ENCODE measurements at places on chromosomes 4 and X. TPM values are rescaled to one million over a fixed set of nuclear protein-coding genes. Genes with fewer than 3 reads are reported as not detected.
A peak's percentile ranks its signal among the peaks of the same experiment; 100 is the strongest.

GRCh38 chr4:67475155-67475554 lies 70.1 kb downstream of the CENPC start:
- no peak for DNase-seq

DNA sequence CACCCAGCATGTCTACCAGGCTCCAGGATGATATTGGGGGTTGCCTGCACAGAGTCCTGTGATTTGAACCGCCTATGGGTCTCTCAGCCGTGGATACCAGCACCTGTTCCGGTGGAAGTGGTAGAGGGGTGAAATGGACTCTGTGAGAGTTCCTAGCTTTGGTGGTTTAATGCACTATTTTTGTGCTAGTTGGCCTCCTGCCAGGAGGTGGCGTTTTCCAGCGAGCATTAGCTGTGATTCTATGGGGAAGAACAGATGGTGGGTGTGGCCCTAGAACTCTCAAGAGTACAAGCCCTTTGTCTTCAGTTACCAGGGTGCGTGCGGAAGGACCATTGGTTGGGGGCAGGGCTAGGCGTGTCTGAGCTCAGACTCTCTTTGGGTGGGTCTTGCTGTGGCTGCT lies 316.9 kb upstream of the AMOT start:
- DNase-seq: no peak

GRCh38 chr4:55857586-55857985 lies 4.1 kb downstream of the EXOC1 start:
- no peak for DNase-seq

- DNase-seq: no peak
Observed at GRCh38 chr4:38820329-38821061, 15.9 kb upstream of the TLR1 start.

DNA sequence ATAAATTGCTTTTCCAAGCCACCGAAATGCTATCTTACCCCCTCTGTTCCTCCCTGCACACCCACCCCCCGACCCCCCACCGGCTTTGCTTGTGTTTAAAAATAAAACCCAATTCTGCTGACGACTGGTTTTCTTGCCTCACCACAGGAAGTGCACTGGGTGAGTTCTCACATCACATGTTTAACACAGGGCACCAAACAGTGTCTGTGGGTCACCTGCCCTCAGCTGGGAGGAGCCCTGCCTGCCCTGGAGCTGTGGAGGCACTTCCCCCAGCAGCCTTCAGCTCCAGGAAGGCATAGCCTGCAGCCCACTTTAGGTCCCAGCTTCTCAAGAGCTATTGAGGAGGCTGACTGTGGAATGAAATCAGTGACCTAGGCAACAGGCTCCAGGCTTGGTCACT lies 8.8 kb downstream of the TMEM255A start:
- DNase-seq: no peak

DNA sequence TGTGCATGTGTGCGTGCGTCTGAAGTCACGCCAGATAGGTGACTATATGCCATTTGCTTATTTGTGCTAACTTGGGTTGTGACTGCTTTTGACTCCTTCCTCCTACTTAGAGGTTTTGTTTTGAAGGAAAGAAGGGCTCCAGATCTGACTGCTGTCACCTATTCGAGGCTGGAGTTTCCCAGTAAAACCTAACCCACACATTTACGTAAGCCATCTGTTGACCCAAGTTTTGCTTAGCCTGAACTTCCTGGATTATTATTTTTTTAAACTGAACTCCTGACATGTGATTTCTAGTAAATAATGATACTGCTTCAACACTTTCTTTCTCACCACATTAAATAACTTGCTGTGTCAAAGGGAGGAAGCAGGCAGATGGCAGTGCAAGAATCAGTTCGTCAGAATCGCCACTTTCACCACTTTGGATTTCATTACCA lies 41.5 kb downstream of the DTHD1 start:
- DNase-seq: no peak

GRCh38 chr4:17090063-17090462 lies 191.6 kb upstream of the LDB2 start:
- DNase-seq: no peak

GRCh38 chr4:186948361-186949242 lies 224.9 kb upstream of the FAT1 start:
- no peak for DNase-seq

DNA sequence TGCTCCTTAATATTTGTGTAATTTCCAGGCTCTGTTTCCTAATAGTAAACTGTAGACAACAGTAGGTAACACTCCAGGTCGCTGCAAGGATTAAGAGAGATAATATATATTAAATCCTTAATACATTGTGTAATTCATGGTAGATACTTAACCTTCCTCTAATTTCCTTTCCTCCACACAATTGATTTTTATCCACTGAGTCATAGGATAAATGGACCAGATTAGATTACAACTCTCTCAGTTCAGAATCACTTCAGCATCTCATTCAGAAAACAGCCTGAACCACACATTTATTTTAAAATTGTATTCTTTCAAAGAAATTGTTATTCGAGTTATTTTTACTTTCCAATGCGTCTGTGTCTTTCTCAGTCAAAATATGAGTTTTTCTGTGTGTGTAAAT lies 17.1 kb downstream of the GK2 start:
- DNase-seq: no peak

The CABS1 gene
- total RNA-seq: not detected

The CORIN gene
- 0.42 TPM for total RNA-seq

DNA sequence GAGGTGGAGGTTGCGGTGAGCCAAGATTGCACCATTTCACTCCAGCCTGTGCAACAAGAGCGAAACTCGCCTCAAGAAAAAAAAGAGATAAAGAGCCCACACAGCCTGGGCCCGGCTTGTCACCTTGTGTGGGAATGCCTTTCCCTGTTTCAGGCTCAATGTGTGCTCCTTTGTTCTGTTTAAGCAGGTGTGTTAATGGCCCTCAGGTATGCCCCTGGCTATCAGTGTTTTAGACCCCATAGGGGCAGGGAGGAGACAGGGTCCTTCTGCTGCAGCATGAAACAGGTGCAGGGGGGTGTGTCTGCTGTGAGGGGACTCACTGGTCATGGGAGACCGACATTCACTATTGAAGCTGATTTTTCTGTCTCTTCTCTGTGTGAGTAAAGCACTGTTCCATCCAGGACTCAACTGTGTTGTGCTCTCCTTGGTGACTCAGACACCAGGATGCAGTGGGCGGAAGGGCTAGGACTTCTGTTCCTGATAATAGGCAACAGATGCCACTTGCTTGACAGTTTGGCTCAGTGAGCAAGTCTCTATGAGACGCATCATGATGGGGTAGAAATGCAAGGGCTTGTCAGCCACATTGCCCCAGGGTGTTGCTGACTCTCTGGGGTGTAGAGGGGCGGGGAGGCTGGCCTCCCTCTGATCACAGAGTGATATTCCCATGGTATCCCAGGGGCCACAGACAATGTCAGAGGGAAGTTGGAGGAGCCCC lies 15.6 kb upstream of the LAP3 start:
- DNase-seq: no peak

GRCh38 chr4:111963158-111963700 lies 182.0 kb upstream of the FAM241A start:
- no peak for DNase-seq

DNA sequence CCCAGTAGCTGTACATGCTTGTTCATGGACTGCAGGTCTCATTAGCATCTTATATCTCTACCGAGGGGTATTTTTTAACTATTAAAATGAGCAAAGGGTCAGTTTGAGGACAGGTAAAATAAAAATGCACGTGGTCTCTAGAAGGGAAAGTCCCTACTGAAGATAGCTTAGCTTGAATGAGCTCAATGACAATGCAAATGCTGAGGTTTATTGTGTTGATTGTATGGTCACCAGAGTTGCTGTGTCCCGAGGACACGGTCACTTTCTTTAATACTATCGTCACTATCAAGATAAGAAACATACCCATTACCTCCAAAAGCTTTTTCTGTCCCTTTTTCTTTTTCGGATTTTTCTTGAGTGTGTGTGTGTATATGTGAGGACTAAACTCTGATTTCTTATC lies 250.5 kb upstream of the PRKX start:
- DNase-seq: no peak

DNA sequence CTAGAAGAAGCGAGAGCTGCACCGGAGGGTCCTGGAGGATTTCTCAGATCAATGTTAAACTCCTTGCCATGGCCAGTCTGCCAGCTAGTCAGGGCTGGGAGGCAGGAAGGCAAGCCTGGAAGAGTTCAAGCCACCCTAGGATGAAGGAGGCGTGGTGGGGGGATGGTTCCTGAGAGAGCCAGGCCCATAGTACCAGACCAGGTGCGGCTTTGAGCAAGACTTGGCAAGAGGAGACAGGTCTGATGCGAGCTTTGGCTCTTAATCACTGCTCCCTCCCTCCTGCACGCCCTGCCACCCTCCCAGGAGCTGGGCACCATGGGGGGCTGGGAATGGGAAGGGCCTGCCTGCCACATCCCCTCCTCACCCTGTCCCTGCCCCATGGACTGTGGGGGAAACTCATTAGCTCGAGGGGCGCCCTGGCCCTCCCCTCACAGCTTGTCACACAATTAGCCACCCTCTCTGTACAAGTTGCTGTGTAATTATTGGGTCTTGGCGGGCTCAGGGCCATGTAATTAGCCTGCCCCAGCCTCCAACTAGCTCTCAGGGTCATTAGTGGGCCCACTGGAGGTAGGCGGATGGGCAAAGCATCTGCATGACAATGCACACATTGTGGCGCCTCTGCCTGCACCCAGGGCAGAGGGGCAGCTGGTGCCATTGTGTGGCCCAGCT lies 50.3 kb downstream of the EFNB1 start:
- no peak for DNase-seq

DNA sequence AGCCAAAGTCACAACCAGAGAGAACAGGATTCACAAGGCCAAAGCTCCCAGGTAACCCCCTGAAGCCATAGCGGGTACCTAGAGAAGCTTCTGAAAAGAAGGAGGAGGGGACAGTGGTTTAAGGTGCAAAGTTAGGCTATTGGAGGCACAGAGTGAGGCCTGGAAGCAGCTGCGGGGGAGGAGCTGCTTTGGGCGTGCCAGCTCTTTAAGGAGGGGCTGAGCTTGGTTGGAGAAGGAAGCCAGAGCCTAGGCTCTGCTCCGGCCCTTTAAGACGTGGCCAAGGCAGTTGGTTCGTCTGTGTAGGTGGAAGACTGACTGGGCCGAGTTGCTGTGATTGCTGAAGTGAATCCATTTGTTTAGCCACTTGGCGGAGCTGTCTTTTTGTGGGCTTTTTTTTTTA lies 1.5 kb downstream of the KLF8 start:
- peak; percentile 52 for DNase-seq

The EVC gene
- 108 TPM for total RNA-seq

DNA sequence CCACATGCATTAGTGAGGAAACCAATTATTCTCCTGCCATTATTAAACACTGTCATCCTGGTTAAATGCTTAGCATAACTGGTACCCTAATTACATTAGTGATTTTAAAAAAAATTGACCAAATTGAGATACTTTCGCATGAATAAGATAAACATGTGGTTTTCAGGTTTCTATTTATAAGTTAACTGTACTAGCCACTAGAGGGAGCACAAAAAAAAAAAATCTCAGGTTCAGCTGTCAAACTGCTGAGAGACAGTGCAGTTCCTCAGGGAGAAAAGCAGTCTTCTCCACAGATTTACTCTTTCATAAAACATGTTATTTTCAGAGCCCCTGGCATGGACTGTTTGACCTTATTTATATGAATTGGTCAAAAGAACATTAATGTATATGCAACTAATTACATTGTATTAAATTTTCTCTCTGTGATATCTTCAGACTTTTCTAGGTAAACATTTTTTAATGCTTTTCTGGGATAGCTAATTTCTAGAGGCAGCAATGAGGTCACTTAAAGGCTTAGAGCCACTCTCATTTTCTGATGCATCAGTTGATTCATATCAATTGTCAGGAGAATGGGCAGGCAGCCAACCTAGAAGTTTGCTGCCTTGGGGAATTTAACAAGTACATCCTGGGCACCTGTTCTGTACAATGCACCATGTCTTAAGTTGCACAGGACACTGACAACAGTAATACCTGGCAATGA lies 167.5 kb downstream of the CDS1 start:
- DNase-seq: no peak

DNA sequence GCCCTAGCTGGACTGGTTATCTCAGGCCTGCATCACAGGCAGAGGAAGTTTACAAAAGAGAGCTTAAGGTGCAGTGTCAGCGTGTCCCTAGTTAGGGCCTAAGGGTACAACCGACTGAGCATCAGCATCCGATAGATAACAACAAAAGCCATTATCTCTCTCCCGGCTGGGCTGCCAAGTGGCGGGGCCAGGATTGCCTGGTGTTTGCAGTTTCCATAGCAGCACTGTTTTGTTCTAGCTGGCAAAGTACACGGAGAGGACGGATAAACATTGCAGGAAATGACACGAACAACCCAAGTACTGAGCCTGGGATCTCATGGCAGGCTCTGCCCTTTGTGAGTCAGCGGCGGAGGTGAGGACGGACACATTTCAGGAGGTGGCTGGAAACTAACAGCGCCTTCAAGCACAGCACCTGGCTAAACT lies 104.7 kb upstream of the NOCT start:
- DNase-seq: peak; percentile 55

The C4orf50 gene
- total RNA-seq: not detected

GRCh38 chr4:67884701-67885100 lies 899 bp upstream of the TMPRSS11D start:
- no peak for DNase-seq

DNA sequence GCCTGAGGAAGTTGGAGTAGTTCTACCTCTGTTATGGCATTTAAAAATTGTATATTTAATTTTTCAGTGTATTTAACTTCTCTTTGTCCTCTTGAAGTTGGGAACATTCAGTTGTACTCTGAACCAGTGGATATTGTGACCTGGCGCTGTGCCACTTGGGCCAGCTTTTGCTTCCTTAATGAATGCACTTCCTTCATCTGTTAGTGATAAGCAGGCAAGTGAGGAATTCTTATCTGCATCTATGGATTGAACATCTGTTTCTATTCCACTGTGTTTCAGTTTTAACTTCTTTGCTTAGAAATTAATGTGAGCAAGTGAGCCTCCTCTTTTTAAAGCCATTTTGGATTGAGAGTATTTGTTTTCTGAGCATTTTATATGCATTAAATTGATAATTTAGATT lies 128.3 kb downstream of the UCHL1 start:
- peak; percentile 50 for DNase-seq

DNA sequence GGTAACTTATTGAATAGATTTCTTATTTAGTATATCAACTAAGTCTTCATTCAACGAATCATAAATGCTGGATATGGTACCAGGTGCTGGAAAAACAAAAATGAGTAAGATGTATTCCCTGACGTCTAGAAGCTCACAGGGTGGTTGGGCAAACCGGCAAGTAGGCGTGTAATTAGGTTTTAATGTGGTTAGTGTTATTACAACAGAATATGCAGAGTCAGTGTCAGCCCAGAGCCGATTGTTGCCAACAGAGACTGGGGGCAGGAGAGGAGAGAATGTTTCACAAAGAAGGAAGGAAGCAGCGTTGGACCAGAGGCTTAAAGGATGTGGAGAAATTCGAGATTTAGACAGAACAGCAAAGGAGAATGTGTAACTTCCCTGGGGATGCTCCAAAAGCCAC lies 111.7 kb downstream of the TENM3 start:
- DNase-seq: no peak

GRCh38 chr4:129326571-129327460 lies 230.9 kb downstream of the C4orf33 start:
- DNase-seq: no peak

The H2BW2 gene
- not detected for total RNA-seq

DNA sequence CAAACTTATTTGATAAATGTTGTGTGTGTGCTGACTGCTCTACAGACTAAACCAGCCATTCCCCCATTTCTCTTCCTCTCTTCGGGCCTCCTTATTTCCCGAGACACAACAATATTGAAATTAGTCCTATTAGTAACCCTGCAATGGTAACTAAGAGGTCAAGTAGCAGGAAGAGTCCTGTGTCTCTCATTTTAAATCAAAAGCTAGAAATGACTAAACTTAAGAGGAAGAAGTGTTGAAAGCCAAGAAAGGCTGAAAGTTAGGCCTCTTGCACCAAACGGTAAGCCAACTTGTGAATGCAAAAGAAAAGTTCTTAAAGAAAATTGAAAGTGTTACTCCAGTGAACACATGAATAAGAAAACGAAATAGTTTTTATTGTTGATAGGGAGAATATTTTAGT lies 357.8 kb upstream of the SLC7A11 start:
- no peak for DNase-seq

Data from tibial nerve (tissue), 4 donors.